ENCODE measurements at places on chromosomes 2 and 18.

- DNase-seq = no peak
These were observed 17.2 kb upstream of the TMEM200C start for GRCh38 chr18:5912566-5912965.

- DNase-seq = peak; percentile 17
These were observed 933 bp upstream of the ADNP2 start for GRCh38 chr18:80108121-80108536.

DNA sequence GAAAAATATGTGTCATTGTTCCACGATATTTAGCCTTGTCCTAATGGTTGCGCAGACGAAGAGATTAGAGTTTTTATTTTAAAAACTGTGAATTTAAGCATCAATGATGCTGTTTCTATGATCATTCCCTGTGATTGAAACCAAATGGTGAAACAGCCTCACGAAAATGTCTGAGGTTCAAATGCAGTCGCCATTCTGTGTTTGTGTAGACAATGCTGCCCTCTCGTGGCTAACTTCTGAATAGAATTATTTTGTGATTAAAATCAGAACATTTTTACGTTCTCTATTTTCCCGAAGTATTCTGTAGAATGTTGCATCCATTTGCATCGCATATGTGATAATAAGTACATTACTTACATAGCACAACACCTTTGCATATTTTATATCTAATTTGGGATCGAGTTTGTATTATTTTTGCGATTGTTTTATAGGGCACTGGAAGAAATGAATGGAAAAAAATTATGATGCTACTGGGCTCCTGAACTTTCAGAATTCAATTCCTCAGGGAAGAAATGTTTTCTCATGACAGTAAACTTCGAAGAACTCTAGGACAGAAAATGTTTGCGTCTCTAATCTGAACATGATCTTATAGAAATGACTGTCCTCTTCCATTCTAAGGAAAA, 54.8 kb upstream of the CREB1 start:
- DNase-seq = peak; percentile 8

DNA sequence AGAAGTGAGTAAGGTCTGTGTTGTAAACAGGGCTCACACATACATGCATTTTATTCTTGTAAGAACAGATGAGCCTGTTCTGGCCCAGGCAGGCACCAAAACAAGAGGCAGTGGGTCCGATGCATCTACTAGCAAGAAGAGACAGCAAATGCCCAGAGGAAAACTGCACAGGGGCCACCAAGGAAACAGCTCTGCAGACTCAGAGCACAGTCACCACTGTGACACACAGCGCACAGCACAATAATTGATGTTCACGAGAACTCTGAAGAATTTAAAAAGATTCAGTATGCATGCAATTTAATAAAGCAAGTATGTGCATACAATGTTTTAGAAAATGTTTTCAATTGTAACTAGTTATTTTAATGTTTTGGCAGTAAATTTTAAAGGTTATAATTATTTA, 24.8 kb downstream of the LONRF2 start:
- no peak for DNase-seq

DNA sequence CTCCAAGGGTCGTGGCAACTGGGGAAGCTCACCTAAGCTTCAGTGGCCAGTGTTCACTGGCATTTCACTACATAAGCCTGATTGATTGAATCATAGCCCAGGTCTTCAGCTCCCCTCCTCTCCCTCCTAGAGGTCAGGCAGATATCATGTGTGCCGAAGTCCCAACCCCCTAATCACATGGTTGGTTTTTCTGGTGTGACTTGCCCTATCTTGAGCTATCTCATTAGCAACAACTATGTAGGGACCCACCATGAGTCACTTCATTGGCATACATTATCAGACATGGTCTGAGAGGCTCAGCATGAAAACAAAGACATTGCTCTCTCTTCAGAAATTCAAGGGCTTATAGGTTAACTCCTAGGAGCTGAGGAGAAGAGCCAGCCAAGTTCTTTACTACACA, 76.8 kb downstream of the LYPD1 start:
- no peak for DNase-seq

DNA sequence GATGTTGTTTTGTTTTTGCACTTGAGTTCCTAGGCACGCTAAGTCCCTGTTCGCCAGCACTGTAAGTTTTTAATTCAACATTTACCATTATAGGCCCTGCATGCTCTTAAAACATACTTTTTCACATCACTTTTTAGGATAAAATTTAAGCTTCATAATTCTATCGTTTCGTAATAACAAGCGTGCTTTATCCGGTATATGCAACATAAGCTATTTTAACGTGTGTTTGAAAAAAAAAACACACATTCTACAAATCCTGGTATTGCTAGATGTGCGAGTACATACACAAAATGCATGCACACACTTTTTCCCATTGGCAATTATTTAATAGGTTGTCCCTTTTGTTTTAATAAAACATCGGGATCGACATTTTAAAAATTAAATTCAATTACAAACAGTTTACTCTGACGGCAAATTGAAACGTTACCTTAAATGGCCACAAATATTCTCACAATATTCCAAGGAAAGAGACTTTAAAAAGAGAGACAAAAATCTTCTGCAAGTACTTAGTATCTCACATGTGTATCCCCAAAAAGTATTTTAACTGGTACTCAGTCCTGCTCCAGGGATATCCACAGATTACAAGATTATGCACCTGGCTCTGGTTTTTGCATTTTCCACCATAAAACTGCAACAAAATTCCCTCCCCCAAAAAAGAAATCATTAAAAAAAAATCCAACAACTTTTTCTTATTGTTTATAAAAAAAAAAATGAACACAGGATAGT, 1.0 kb upstream of the TCF4 start:
- no peak for DNase-seq

GRCh38 chr18:51150113-51150700, 47.3 kb downstream of the MEX3C start:
- no peak for DNase-seq

- no peak for DNase-seq
These were observed 15.5 kb downstream of the TMEM177 start for GRCh38 chr2:119694470-119694844.

DNA sequence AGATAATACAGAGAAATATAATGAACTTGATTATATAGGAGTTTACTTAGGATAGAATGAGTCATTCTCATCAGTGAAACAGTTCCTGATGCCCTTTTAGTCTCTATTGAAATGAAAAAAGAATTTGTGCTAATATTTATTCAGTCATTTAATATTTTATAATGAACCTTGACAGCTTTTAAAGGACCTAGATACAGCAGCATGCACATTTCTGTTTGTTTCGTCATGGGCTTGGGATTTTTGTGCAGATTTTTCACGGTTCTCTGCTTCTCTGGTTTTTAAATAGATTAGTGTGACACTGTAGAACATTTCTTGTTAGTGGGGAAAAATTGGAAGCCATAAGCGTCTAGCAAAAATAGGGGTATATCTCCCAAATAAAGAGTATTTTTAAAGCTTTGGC, 60.7 kb downstream of the NABP1 start:
- DNase-seq = no peak

DNA sequence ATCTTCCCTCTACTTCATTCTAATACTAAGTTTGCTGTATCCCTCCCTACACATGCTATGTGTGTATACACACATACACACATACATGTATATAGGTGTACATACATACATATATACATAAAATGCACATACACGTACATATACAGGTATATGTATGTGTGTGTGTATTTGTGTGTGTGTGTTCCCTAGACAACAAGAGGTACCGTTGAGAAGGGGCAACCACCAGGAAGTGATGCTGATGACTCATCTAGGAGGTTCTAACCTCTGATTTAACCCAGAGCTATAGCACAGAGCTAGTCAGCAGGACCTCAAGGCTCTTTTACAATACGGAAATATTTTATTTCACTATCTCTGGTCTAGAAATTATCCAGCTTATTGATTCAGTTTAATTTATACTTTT, 139.2 kb downstream of the LAMA3 start:
- no peak for DNase-seq

DNA sequence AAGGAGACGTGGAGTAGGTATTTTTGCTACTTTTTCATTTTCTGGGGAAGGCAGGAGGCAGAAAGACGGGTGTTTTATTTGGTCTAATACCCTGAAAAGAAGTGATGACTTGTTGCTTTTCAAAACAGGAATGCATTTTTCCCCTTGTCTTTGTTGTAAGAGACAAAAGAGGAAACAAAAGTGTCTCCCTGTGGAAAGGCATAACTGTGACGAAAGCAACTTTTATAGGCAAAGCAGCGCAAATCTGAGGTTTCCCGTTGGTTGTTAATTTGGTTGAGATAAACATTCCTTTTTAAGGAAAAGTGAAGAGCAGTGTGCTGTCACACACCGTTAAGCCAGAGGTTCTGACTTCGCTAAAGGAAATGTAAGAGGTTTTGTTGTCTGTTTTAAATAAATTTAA, 3.4 kb downstream of the FZD7 start:
- no peak for DNase-seq

GRCh38 chr2:98426771-98427170, 17.9 kb upstream of the INPP4A start:
- no peak for DNase-seq

GRCh38 chr2:113104054-113104611, 23.3 kb upstream of the IL1RN start:
- no peak for DNase-seq

- no peak for DNase-seq
These were observed 129.5 kb upstream of the NYAP2 start for GRCh38 chr2:225270053-225270452.

- DNase-seq = no peak
These were observed 41.2 kb downstream of the KIAA2012 start for GRCh38 chr2:202114291-202114690.

- no peak for DNase-seq
These were observed 16.4 kb upstream of the ARMC9 start for GRCh38 chr2:231181860-231182512.

DNA sequence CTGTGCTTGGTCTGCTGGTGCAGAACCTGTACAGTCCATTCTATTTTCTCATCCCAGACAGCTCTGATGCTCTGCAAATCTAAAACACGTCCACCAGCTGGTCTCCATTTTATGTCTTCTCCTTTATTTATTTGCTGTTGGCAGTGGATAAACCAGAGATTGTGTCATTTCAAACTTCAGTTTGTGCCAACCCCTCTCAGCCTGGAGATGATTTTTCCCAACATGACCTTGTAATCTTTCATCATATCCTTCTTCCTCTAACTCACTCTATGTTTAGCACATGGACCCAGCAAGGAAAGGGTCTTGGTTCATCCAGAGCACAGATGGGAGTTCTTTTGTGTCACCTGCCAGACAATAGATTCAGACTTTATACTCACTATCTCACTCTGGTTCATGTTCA, 273.2 kb downstream of the MTX2 start:
- DNase-seq = no peak

- no peak for DNase-seq
These were observed 151.7 kb downstream of the ARHGAP28 start for GRCh38 chr18:6881034-6881820.

DNA sequence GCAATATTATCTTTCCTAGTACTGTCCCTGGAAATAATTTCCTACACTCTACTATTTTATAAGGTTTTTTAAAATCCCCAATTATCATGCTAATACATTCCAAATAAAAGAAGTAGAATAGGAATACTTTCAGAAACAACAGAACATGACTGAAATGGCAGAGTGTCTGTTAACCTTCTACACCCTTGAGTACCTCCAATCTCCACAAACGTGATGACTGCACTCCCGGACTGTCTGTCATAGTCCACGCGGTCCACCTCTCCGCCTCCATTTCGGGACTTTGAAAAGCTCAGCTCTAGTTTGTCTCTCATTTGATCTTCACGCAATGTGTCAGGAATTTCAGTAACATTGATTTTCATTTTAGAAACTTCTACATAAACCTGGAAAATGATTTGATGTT, 13.6 kb upstream of the RBM43 start:
- DNase-seq = no peak

- no peak for DNase-seq
These were observed 66.3 kb downstream of the LIPG start for GRCh38 chr18:49628119-49628518.

- no peak for DNase-seq
These were observed 58.4 kb downstream of the LRPPRC start for GRCh38 chr2:43937269-43937820.

- no peak for DNase-seq
These were observed 108.3 kb downstream of the DYSF start for GRCh38 chr2:71561441-71562267.

- DNase-seq = no peak
These were observed 124.8 kb upstream of the BCL2L11 start for GRCh38 chr2:110995911-110996310.

DNA sequence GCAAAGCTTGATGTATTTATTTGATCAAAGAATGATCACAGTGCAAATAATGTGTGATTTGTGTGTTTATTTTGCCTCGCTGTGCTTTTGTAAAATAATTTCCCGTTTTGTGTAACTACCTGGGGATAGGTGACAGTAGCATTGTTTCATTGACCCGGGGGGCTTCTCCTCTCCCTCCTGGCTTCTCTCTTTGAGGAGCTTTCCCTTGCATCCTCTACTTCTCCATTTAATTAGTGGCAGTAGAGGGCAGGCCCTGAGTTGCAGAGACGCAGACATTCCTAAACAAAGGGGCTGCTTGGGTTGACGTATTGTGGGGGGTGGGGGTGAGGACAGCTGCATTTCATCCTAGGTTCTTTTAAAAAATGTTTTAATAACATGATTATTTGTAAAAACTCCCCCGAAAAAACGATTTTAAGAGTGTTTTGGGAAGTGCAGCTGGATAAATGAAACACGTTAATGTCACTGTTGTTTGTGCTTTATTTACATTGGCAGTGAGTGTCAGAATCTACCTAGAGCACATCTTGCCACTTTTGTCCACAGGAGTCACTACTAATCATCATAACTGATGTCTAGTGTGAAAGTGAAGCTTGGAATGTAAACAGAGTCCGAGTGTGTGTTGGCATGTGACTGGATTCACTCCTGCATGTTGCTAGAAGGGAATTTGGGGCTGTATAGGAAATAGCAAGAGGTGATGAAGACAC, 2.2 kb downstream of the NEDD4L start:
- no peak for DNase-seq

- DNase-seq = no peak
These were observed 48.4 kb downstream of the PLEKHA3 start for GRCh38 chr2:178528647-178529046.

- DNase-seq = peak; percentile 27
These were observed 2.4 kb downstream of the SMAD7 start for GRCh38 chr18:48948112-48949049.

GRCh38 chr2:124316881-124317605, 292.0 kb downstream of the CNTNAP5 start:
- DNase-seq = no peak

- no peak for DNase-seq
These were observed 103.5 kb downstream of the ANKRD44 start for GRCh38 chr2:197207106-197207505.

Data from stimulated activated naive CD4-positive, alpha-beta T cell (primary cell).